ENCODE measurements at places on chromosomes 6 and 20. TPM values are rescaled to one million over a fixed set of nuclear protein-coding genes. Genes with fewer than 3 reads are reported as not detected.

DNA sequence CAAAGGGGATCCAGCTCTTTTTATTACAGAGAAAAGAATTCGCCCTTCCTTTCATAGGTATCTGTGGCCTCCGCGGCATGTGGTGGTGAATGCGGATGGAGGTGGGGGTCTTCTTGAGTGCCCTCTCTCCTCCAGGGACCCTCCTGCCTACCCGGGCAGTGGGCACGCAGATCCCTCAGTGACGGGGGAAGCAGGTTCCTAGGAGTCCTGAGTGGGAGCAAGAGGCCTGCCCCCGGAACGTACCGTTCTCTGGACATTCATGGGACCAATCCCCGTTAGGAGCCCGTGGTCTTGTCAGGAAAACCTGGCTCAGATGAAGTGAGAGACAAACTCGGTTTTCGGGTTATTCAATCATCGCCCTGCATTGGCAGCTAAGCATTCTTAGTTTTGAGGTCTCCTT is 56.4 kb downstream of the SMOC2 start:
- DNase-seq, result no peak

DNA sequence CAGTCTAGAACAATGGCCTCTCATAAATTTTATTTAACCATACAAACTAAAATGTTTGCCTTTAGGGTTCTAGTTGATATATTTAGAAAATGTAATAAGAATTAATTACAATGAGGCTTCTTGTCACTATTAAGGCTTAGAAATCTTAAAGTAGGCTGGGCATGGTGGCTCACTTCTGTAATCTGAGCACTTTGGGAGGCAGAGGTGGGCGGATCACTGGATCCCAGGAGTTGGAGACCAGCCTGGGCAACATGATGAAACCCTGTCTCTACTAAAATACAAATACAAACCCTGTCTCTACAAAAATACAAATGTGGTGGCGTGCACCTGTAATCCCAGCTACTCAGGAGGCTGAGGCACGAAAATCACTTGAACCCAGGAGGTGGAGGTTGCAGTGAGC is 99.0 kb upstream of the ADGRF1 start:
- DNase-seq, result no peak

GJA10 gene
- total RNA-seq, result not detected

DNA sequence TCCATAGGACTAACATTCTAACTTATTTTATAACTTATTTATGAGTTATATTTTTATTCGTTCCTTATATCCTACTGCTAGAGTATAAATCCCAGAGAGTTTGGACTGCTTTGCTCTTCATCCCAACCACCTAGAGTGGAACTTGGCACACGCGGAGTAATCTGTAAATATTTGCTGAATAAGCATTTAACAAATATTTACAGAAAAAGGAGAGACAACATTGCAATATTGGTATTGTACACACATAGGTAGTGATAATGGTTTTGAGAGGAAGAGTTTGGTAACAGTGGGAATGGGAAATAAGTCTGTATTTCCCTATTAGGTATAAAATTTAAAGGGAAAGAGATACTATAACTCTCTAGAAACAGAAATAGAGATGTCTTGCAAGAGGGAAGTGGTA is 634.8 kb upstream of the CITED2 start:
- no peak for DNase-seq

All from SJCRH30 (cell line).